Stimulated activated CD4-positive, alpha-beta T cell treated with anti-CD3 and anti-CD28 coated beads, Interleukin-4, amount 100 ng/mL, for 4 hours (primary cell): ENCODE measurements at places on chromosomes 6 and 20.

- DNase-seq, result no peak
Measured at GRCh38 chr6:116363759-116364158, 7.0 kb upstream of the DSE start.

DNA sequence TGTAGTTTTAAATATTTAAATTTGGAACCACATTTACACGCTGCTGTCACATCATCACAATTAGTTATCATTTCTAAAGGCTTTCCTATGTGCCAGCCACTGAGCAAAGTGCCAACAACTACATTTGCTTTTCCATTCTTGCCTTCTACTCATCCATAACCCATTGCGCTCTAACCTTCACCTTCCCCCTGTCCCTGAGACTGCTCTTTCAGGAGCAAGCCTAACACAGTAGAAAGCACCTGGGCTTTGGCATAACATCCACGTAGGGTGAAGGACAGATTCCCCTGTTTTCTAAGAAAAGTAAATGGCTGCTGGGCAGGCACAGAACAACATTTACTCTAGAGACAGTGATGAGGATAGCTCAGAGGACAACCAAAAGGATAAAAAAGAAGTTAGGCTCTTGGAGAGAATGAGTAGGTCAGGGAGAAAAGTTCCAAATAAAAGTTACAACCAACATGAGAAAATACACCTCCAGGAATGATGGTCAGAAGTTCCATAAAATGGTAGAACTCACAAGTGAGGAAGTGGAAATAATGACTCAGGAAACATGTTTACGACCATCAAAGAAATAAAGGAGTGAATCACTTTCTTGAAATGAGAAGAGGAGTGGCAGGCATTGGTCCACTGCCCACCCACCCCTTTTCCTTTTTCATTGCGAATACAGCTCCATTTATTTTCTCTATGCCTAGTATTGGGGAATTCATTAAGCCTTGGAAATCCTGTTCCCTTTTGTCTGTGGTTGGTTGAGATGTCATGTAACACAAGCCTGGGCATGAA lies 77.2 kb downstream of the PFDN4 start:
- DNase-seq, result no peak

DNA sequence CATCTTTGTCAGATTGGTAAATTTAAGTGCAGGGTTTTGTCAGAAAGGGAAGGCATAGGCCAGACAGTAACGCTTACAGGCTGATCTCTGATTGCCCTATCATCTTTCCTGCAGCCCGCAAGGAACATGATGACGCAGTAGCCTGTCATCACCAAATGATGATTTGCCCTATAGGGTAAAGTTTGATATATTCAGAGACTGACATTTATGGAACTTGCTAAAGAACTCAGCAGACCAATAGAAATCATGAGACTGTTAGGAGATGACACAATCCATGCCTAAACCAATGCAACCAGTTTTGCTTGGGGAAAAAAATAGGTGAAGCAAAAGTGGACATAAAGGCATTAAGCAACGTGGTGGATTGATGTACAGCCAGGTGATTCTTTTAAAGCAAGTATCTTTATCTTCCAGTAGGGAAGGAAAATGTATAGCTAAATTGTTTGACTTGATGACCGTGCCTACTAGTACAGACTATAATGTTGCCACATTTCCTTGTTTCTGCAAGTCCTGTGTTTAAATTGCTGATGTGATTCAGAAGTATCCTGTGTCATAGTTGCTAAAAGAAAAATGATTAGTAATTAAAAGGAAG lies 2.4 kb downstream of the NUS1 start:
- no peak for DNase-seq

GRCh38 chr6:45021676-45022075 lies 306.5 kb upstream of the RUNX2 start:
- no peak for DNase-seq

DNA sequence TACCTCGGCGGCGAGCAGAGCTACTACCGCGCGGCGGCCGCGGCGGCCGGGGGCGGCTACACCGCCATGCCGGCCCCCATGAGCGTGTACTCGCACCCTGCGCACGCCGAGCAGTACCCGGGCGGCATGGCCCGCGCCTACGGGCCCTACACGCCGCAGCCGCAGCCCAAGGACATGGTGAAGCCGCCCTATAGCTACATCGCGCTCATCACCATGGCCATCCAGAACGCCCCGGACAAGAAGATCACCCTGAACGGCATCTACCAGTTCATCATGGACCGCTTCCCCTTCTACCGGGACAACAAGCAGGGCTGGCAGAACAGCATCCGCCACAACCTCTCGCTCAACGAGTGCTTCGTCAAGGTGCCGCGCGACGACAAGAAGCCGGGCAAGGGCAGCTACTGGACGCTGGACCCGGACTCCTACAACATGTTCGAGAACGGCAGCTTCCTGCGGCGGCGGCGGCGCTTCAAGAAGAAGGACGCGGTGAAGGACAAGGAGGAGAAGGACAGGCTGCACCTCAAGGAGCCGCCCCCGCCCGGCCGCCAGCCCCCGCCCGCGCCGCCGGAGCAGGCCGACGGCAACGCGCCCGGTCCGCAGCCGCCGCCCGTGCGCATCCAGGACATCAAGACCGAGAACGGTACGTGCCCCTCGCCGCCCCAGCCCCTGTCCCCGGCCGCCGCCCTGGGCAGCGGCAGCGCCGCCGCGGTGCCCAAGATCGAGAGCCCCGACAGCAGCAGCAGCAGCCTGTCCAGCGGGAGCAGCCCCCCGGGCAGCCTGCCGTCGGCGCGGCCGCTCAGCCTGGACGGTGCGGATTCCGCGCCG lies 994 bp downstream of the FOXC1 start:
- no peak for DNase-seq

GRCh38 chr20:41956338-41957074 lies 338.3 kb upstream of the CHD6 start:
- DNase-seq, result no peak

DNA sequence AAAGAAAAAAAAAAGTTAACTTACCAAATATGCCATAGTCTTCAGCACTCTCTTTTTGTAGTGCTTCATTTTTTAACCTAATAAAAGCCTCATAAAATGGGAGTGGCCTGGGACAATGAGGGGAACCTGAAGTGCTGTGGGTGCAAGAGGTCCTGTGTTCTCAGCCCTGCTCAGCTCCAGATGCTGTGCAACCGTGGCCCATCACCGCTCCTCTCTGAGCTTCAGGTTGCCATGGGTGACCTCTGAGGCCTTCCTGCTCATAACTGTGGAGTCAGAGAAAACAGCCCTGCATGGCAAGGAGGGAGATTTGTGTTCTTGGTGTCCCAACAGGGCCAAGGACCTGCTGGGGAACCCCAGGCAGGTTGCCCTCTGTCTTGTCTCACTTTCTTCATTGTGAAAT lies 10.0 kb downstream of the TCF15 start:
- DNase-seq, result no peak

DNA sequence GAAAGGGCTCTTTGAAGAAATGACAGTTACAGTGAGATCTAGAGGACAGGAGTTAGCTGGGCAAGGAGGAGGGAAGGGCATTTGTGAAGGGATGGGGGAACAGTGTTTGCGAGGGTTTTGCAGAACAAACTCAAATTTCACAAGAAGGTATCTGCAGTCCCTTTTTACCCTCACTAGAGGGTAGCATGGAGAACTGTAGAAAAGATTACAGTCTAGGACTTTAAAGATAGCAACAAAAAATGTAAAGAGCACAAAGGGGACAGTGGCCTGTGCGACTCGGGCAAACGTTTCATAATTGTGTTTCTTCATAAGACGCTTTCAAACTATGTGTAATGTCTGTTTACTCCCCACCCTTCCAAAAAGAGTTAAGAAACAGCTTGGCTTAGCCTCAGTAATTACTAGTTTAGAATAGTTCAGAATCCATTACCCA lies 21.2 kb upstream of the ASXL1 start:
- no peak for DNase-seq

- no peak for DNase-seq
Measured at GRCh38 chr20:60054716-60055634, 96.8 kb downstream of the CDH26 start.

DNA sequence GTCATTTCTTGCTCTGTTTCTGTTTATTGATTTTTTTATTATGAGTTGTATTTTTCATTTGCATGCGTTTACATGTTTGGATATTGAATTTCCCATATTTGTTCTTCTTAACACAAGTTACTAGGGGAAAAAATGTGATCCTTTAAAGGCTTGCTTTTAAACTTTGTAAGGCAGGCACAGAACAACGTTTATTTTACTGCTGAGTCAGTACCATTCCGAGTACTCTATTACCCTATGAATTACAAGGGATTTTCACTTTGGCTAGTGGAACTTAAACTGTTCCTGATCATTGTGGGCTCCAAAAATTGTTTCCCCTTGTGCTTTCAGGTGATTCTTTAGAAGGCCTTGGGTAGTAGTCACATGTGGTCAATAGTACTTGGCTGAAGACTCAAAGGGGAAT lies 28.5 kb downstream of the FAM162B start:
- DNase-seq, result no peak

GRCh38 chr6:10577112-10577511 lies 56.0 kb downstream of the GCNT2 start:
- no peak for DNase-seq

DNA sequence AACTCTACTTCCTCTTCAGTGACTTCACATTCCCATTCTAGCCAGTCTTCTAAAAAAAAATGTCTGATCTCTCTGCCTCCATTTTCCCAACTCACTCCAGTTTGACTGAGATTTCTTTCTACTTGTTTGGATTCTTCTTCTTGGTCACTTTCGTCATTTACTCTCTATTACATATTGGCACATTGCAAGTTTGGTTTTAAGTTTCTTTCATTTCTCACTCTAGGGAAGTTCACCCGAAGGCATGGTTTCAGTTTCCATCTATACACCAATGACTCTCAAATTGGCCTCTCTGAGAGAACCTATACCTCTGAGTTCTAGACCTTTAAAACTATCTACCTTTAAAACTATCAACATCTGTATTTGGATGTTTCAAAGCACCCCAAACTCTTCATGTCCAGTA lies 51.3 kb downstream of the CD109 start:
- DNase-seq, result no peak

DNA sequence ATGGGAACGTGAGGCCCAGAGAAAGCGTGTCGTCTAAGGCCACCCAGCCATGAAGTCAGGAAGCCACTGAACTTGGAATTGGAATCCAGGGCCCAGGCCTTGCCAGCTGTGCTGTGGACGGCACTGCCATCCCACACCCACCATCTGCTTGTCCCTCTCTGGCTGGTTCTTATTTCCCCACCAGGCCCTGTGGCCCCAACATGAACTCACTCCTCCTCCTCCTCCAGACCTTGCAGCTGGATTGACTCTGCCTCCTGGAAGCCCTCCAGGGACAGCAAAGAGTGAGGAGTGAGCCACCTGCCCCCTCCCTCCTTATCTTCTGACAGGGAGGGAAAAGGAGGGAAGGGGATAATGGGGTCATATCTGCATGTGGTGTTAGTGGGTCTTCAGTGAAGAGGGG lies 16.0 kb upstream of the IP6K3 start:
- no peak for DNase-seq

- DNase-seq, result no peak
Measured at GRCh38 chr20:38985603-38986170, 23.5 kb downstream of the DHX35 start.

DNA sequence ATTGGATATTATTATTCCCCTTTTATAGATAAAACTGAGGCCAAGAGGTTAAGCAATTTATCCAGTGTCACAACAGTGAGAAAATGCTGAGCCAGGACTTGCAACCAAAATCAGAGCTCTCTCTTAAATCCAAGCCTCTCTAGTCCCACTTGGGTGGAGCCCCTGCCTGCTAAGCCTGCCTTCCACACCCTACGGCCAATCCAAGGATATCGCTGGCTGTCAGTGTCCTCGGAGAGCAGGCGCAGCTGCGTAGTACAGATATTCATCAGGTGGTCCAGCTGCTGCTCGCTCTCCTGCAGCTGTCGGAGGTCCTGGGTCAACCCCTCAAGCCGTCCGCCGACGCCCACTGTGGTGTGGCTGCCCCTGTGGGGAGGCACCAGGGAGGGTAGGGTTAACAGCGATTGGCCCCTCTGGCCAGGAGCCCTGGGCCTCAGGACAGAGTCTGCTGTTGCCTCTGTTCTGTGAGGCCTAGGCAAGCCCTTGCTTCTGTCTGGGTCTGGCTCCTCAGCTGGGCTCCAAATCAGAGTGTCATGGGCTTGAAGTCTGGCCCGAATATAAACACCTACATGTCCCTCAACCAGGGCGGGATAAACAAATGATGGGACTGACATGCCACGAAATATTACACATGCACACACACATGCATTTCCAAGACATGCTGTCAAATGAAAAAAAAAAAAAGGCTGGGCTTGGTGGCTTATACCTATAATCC lies 3.9 kb upstream of the NECAB3 start:
- no peak for DNase-seq

GRCh38 chr20:42742926-42743325 lies 446.8 kb downstream of the PTPRT start:
- no peak for DNase-seq

- DNase-seq, result no peak
Measured at GRCh38 chr6:67748521-67748920, 886.6 kb upstream of the ADGRB3 start.

DNA sequence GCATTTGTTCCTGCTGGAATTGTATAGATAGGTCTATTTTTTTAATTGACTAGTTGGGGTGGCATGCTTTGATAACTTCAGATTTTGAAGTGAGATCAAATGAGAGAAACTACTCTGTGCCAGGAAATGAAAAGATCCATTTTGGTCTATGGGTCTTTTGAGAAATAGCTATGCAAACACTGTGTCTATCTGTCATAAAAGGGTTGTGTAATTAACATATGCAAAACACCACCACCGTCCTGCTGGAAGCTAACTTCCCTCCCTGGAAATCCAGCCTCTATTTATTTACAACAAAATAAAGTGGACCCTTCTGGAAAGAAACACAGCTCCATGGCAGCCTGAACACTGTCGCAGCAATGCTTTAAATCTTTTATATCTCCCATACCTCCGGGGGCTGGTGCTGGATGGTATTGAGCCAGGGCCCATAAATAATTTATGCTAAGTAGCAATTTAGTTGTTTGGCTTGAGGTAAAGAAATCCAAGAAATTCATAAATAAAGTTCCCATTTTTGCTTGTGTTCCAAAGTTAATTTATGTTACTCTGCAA lies 244.2 kb upstream of the POU3F2 start:
- DNase-seq, result no peak

- DNase-seq, result no peak
Measured at GRCh38 chr6:166420351-166420750, 37.6 kb upstream of the MPC1 start.

DNA sequence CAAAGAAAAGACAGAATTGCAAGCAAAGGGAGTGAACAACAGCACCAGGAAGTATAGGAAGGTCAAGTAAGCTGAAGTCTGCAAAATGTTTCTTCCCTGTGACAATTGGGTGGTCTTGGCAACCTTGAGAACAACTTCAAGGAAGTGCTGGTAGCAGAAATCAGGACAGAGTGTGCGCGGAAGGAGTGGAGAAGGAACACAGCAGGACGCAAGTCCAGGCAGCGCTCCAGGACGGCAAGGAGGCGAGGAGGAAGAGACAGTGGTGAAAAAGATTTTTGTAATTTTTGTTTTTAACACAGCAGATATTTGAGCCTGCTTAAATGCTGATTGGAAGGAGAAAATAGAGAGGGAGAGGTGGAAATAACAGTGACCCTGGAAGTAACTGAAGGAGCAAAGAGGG lies 141.7 kb downstream of the F13A1 start:
- DNase-seq, result no peak
